ENCODE measurements at places on chromosomes 1 and 21.
A peak's percentile ranks its signal among the peaks of the same experiment; 100 is the strongest.

- DNase-seq = peak; percentile 27
These were observed 15.6 kb upstream of the CHIA start for GRCh38 chr1:111275079-111275478.

- DNase-seq = no peak
These were observed 531.9 kb upstream of the CAMK1G start for GRCh38 chr1:209051570-209051969.

DNA sequence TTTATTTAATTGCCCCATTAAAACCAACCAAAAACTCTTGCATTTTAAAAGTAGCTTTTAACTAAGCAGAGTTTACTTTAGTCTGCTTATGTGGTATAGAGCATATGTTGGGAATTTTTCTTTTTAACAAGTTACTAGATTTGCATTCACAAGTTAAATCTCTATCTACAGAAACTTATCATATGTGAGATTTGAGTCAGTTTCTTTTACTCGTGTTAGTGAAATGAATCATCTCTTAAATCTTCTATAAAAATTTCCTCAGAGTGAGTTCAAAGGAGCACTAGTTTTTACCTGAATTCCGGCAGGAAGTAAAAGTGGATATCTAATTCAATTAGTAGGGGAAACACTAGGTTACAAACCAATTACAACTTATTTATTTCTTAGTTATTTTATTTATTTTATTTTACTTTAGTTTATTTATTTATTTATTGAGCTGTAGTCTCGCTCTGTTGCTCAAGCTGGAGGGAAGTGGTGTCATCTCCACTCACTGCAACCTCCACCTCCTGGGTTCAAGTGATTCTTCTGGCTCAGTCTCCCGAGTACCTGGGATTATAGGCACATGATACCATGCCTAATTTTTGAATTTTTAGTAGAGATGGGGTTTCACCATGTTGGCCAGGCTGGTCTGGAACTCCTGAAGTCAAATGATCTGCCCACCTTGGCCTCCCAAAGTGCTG, 1609.6 kb upstream of the B3GALT2 start:
- DNase-seq = no peak

DNA sequence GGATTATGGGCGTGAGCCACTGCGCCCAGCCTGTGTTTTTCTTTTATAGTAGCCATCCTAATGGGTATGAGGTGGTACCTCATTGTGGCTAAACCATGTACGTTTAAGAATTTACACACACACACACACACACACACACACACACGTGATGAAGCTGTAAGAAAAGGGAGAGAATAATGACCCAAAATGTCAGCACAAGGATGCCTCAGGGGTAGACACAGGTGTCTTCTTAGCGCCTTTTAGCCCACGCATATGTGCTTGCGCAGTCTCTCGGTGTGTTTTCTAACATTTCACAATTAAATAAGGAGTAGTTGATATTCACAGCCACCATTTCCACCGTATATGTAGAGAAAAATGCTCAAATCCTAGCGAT, 782 bp upstream of the PFKL start:
- no peak for DNase-seq

DNA sequence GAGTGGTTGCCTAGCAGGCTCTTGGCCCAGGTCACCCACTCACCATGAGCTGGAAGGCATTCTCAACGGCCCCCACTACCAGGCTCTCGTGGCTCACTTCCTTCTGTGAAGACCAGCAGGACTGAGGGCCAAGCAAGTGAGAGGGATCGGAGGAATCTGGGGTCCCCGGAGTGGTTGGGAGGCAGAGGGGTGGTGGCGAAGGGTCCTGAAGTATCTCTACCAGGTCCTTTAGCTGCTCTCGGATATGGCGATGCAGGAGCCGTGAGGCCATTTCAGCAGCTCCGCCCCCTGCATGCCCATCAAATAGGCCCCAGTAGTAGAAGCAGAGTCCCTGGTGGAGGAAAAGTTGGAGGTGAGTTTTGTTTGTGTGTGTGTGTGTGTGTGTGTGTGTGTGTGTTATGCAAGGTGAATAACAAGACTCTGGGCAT, 2.4 kb downstream of the PPM1J start:
- DNase-seq = no peak

GRCh38 chr21:35138665-35139381, 89.7 kb upstream of the RUNX1 start:
- no peak for DNase-seq

- no peak for DNase-seq
These were observed 105.7 kb upstream of the PPP2R5A start for GRCh38 chr1:212179394-212180076.

DNA sequence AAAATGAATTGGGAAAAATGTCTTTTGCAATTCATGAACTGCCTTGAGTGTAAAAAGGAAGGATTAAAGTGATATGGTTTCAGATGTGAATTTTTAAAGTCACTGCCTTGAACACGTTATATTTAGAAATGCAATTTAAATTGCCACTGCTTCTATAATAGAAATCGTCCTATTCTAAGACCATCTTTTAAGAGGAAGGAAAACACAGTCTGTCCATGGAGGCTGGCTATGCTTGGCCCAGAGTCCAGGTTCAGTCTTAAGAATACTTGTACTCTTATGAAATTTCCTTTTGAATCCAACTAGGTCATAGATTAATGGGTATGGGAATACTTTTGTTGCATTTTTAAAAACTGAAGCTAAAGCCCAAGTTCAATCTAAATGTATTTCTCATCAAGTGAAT, 86.0 kb downstream of the PCNX2 start:
- DNase-seq = no peak

GRCh38 chr1:29210278-29211085, 20.3 kb downstream of the MECR start:
- DNase-seq = no peak

DNA sequence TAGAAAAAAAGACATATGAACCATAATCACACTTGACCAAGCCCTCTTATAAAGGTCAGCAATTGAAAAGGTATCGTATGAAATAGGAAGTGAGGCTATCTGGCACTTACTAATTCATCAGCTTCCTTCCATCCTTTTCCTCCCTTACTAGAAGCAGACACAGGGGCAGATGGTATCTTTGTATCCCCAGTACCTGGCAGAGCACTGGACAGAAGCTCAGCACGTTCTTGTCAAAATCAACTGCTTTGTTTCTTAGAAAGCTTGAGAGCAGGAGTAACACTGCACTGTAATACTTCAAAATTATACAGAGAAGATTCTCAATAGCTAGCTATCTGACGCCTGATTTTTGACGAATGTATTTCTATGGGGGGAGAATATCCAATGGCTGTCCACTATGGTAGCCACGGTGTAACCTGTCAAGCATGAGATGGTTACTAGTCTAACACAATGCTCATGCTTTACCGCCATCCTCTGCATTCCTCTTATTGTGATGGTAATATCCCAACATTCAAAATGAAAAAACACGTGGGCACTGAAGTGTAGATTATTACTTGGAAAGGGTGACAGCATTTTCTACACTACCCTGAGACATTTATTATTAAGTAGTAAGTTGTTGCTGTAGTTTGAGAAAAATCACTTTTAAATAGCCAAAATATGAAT, 175.6 kb downstream of the SIPA1L2 start:
- DNase-seq = no peak

Data from nucleus accumbens (tissue), 56 donors.